Thyroid gland (tissue), 4 donors: ENCODE measurements at places on chromosomes 11 and 22. TPM values are rescaled to one million over a fixed set of nuclear protein-coding genes. Genes with fewer than 3 reads are reported as not detected.

GRCh38 chr11:32259641-32260081 is 168.8 kb downstream of the RCN1 start:
- H3K36me3 ChIP-seq = no peaks in the 10 kb centered on the region
- no peaks in the 10 kb centered on the region for H3K4me1 ChIP-seq
- no peak overlapping the region for H3K27ac ChIP-seq
- H3K4me3 ChIP-seq = no peak overlapping the region
- DNase-seq = peak; percentile 70

DNA sequence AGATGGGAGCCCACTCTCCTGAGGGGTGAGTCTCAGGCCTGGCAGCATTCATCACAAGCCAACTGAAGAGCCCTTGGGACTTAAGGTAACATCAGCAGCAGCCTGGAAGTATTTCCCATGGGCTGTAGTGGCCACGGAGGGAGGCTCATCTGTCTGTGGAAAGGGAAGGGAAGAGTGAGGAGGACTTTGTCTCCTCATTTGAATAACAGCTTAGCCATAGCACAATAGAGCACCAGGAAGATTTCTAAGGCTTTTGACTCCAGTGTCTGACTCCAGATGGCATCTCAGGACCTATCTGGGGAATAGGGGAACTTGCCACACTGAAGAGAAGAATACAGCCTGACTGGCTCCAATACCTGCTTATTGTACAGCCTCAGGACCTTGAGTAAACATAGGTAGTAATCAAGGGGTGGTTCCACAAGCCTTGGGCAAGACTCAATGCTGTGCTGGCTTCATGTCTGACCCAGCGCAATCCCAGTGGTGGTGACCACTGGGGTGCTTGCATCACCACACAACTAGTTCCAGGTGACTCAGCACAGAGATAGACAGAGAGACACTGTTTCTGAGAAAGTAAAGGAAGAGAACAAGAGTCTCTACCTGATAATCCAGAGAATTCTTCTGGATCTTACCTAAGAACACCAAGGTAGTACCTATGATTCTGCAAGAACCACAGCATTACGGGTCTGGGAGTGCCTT is 510.5 kb upstream of the CCDC179 start:
- DNase-seq = no peak
- no peaks in the 10 kb centered on the region for H3K36me3 ChIP-seq
- H3K27me3 ChIP-seq = no peaks in the 10 kb centered on the region
- H3K4me1 ChIP-seq = no peaks in the 10 kb centered on the region

- no peak overlapping the region for H3K27ac ChIP-seq
- no peak for DNase-seq
- H3K27me3 ChIP-seq = no peaks in the 10 kb centered on the region
- H3K4me3 ChIP-seq = no peak overlapping the region
Measured at GRCh38 chr11:13327421-13327820, 49.8 kb downstream of the BMAL1 start.

DNA sequence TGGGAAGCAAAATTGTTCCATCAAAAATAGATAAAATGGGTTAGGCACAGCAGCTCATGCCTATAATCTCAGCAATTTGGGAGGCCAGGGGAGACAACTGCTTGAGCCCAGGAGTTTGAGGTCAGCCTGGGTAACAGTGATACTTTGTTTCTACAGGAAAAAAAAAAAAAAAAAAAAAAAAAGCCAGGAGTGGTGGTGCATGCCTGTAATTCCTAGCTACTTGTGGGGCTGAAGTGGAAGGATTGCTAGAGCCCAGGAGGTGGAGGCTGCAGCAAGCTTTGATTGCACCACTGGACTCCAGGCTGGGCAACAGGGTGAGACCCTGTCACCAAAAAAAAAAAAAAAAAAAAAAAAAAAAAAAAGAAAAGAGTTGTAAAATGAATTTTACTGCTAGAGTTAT is 49.6 kb downstream of the KIF18A start:
- no peak for DNase-seq
- H3K4me3 ChIP-seq = no peak overlapping the region
- H3K4me1 ChIP-seq = no peaks in the 10 kb centered on the region
- H3K27ac ChIP-seq = no peak overlapping the region
- H3K27me3 ChIP-seq = no peaks in the 10 kb centered on the region

DNA sequence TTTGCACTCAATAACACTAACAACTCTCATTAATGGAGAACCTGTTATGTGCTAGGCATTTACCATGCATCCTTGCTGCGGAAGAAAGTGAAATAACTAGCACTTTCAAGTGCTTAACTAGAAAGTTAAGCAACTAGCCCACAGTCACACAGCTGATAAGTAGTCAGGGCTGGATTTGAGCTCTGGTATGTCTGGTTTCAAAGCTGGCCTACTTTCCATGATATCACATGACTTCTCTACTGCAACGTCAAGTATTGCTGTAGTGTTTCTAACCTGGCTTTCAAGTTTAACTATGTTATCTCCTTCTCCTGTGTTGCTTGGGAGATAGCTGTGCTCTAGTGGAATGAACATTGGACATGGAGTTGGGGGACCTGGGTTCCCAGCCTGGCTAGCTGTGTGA is 12.1 kb downstream of the SLC15A3 start:
- DNase-seq = no peak
- no peaks in the 10 kb centered on the region for H3K27me3 ChIP-seq
- H3K4me3 ChIP-seq = no peak overlapping the region
- H3K27ac ChIP-seq = no peak overlapping the region

GRCh38 chr11:28738549-28738948 is 630.4 kb downstream of the METTL15 start:
- no peaks in the 10 kb centered on the region for H3K36me3 ChIP-seq
- no peak overlapping the region for H3K27ac ChIP-seq
- no peak for DNase-seq
- H3K4me1 ChIP-seq = no peaks in the 10 kb centered on the region

GRCh38 chr22:35840302-35840739 is 122.6 kb downstream of the APOL5 start:
- peak overlapping the region; percentile 73 for H3K27ac ChIP-seq
- no peaks in the 10 kb centered on the region for H3K36me3 ChIP-seq
- peaks cover 40% of the 10 kb centered on the region for H3K4me1 ChIP-seq
- H3K27me3 ChIP-seq = no peaks in the 10 kb centered on the region

DNA sequence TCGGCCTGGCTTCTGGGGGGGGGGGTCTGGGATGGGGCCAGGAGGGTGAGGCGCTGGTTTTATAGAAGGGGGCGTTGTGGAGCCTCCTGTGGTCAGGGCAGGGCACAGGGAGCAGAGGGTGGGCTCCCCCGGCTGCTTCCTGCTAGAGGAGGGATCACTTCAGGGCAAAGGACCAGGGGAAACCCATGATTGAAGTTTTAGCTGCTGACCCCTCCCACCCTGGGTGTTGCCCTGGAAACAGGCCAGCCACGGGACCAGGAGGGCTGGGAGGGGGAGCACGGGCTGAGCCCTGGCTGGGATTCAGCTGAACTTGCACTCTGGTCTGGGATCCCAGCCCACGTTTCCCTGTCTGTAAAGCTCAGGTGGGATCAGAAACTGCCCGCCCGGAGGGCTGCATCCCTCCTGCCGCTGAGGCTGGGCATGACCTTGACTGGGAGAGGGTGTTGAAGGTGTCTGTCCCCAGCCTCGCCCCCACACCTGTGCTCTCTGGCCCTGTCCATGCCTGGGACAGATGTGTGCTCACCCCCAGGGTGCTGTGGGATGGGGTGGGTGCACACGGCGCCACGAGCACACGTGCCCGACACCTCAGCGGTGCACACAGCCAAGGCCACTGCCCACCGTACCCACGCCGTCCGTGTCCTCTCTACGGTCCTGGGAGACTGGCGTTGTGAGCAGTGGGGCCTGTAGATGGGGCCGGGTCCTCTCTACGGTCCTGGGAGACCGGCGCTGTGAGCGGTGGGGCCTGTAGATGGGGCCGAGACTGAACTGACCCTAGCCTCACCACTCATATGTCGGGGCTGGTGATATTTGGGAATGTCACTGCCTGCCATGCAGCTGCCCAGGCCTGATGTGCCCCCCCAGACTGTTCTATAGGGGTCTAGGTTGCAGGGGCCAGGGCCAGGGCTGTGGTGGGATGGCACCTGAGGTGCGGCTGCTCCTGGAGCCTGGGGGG is 2.3 kb downstream of the TSPAN4 start:
- peaks cover 2% of the 10 kb centered on the region for H3K36me3 ChIP-seq
- peaks cover 55% of the 10 kb centered on the region for H3K4me1 ChIP-seq
- peak; percentile 97 for DNase-seq
- peak overlapping the region; percentile 99 for H3K27ac ChIP-seq

DNA sequence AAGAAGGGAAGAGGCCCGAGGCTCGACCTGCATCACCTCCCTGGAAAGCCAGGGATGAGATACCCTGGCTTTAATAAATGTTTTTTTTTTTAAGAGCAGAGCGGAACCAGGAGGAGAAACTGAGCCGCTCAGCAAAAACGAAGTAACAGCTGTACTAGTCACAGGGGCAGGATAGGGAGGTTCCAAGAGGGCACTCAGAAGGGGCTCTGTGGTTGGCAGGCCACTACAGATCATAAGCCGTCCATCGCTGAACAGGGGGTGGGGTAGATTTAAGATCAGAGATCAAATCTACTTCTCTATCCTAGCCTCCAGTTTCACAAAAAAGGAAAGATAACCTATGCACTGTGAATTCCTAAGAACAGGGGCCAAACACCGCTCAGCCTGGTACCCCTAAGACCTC is 625 bp downstream of the EIF3D start:
- no peak for DNase-seq
- peak overlapping the region; percentile 91 for H3K27ac ChIP-seq
- peaks cover 26% of the 10 kb centered on the region for H3K36me3 ChIP-seq
- H3K4me3 ChIP-seq = peak overlapping the region; percentile 94
- peaks cover 16% of the 10 kb centered on the region for H3K4me1 ChIP-seq

GRCh38 chr11:7714786-7715185 is 8.5 kb upstream of the OVCH2 start:
- H3K36me3 ChIP-seq = no peaks in the 10 kb centered on the region
- no peak overlapping the region for H3K27ac ChIP-seq
- no peaks in the 10 kb centered on the region for H3K27me3 ChIP-seq
- no peak for DNase-seq
- no peaks in the 10 kb centered on the region for H3K4me1 ChIP-seq
- H3K4me3 ChIP-seq = no peak overlapping the region

DNA sequence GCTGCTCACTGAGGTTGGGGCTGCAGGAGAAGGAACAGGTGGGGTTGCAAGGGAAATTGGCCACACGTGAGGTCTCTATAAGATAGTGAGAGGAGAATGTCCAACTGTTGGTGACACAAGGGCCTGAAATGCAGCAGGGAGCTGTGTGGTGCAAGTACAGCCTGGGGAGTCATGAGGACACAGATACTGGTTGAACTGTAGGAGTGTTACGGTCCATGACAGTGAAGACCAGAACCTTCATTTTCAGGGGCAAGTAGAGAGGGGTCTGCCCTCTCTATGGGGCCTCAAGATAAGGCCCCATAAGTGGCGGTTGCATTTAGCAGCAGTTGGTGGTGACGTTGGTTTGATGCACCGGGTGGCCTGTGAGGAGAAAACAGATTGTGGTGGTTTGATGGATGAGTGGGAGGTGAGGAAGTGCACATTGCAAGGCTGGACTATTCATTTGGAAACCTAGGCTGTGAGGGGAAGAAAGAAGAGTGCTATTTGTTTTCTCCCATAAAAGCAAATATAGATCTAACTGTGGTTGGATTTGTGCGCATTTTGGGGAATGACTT is 39.4 kb downstream of the MICAL2 start:
- no peak overlapping the region for H3K27ac ChIP-seq
- H3K4me1 ChIP-seq = no peaks in the 10 kb centered on the region
- H3K27me3 ChIP-seq = no peaks in the 10 kb centered on the region
- H3K36me3 ChIP-seq = no peaks in the 10 kb centered on the region

GRCh38 chr11:8066911-8067455 is 14.0 kb upstream of the TUB start:
- H3K36me3 ChIP-seq = no peaks in the 10 kb centered on the region
- DNase-seq = no peak
- H3K4me3 ChIP-seq = no peak overlapping the region
- H3K27me3 ChIP-seq = no peaks in the 10 kb centered on the region
- H3K4me1 ChIP-seq = peaks cover 81% of the 10 kb centered on the region

GRCh38 chr22:49567899-49568750 is 259.5 kb downstream of the BRD1 start:
- no peaks in the 10 kb centered on the region for H3K27me3 ChIP-seq
- no peak for DNase-seq
- H3K4me1 ChIP-seq = no peaks in the 10 kb centered on the region
- H3K36me3 ChIP-seq = no peaks in the 10 kb centered on the region
- H3K27ac ChIP-seq = no peak overlapping the region

GRCh38 chr11:73537969-73538368 is 59.9 kb downstream of the FAM168A start:
- no peaks in the 10 kb centered on the region for H3K36me3 ChIP-seq
- H3K4me3 ChIP-seq = no peak overlapping the region
- no peaks in the 10 kb centered on the region for H3K27me3 ChIP-seq

- H3K4me3 ChIP-seq = no peak overlapping the region
- no peaks in the 10 kb centered on the region for H3K27me3 ChIP-seq
- peaks cover 5% of the 10 kb centered on the region for H3K36me3 ChIP-seq
- no peak for DNase-seq
- H3K4me1 ChIP-seq = no peaks in the 10 kb centered on the region
Measured at GRCh38 chr11:9277176-9277575, 12.0 kb upstream of the DENND5A start.

DNA sequence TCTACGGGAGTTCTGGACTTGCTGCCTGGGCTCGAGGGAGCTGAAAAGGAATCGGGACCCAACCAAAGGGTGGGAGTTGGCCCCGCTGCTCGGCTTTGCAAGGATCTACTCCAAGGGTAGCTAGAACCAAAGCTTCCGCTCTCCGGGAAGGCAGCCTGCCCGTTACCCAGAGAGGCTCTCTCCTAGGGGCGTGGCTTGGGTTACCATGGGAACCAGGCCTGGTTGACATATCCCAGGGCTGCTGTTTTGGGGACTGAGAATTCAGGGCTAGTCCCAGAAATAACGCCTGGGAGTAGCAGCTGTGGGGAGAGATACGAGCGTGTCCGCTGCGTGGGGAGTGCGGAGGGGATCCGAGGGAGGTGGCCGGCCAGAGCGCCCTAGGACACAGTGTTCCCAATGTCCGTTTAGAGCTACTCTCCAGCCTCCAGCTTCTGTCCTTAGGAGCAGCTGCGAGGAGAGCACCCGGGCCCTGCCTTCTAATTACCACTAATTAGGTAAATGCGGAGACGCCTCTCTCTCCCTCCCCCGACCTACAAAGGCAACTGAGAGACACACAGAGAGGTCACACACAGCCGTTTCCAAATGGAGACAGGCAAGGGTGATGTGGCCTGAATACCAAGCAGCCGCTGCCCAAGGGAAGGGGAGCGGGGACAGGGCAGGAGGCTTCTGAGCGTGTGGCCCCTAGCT is 141.6 kb upstream of the CADM1 start:
- DNase-seq = no peak
- peaks cover 7% of the 10 kb centered on the region for H3K4me1 ChIP-seq

Gene GLYAT
- not detected for total RNA-seq

Gene P2RY6
- total RNA-seq = 2.6 TPM

Gene MEI1
- 0.39 TPM for total RNA-seq

Gene GTSE1
- total RNA-seq = 0.22 TPM

Gene TESMIN
- total RNA-seq = 10.6 TPM

Gene ACR
- total RNA-seq = not detected

Gene C11orf86
- total RNA-seq = not detected

Gene FZD4
- total RNA-seq = 59.9 TPM

Gene PATE3
- total RNA-seq = not detected

Gene C11orf91
- not detected for total RNA-seq

Gene CTSW
- 7.6 TPM for total RNA-seq
